ENCODE measurements at places on chromosomes 2 and 18.
A peak's percentile ranks its signal among the peaks of the same experiment; 100 is the strongest.

DNA sequence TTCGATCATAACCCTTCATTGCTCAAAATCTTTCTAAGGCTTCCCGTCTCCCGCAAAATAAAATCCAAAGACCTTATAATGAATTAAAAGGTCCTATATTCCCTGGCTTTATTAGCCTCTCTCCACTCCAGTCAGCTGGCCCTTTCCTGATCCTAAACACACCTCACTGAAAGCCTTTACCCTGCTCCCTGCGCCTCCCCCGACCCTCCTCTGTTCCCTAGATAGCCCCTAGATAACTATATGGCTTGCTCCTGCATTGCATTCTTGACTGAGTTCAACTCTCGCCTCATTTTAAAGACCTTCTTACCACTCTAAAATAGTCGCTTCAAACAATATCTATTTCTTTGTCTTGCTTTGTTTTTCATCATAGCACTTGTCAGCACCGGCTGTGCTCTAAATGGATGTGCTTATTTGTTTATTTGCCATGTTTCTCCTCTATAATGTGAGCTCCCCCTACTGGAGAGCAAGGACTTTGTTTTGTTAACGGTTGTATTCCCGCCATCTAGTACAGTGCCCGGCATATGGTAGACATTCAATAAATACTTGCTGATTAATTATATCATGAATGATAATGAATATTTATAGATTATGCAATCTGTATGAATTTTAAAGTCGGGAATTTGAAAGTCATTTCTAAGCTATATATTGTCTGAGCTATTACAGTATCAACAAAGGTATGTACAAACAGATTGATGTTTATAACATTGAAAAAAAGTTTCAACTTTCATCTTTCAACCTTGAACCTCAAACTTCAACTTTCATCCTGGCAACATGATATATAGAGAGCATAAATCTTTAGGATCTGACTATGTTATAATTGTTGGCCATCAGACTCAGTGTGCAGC, 32.4 kb upstream of the VIT start:
- DNase-seq = peak; percentile 84

GRCh38 chr2:136191041-136191440, 73.1 kb upstream of the CXCR4 start:
- no peak for DNase-seq

DNA sequence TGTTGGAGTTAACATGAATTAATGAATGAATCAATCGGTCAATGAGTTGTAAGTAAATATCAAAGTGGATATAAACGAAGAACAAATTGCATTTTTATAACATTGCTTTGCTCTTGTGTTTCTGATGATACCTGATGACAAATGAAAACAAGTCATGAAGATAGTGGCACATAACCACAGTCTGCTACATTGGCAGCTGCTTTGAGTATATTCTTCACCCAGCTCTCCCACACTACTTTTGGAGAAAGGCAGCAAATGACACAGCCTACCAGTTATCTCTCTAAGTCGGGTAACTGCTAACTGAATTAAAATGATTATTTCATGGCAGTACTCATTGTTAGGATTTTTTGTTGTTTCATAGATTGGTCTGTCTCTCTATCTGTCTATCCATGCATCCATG, 76.8 kb downstream of the COL5A2 start:
- no peak for DNase-seq

GRCh38 chr2:160252278-160252887, 52.3 kb upstream of the ITGB6 start:
- peak; percentile 46 for DNase-seq

DNA sequence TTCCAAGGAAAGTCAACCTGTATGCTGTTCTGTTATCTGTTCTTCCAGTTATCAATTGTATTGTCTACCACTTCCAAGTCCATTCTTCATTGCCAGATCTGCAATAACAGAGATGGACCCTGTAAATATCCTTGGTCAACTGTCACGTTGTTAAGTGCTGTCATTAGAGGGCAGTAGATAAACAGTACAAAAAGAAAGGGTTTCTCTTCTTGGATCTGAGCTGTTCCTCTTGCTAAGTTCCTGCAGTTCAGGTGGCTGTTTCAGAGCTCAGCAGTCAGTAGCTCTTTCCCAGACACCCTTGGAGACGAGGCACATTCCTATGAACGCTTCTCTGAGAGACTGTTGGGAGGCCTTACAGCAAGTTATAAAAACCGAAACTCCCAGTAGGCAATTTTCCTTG, 957.1 kb upstream of the CHAC2 start:
- peak; percentile 20 for DNase-seq

DNA sequence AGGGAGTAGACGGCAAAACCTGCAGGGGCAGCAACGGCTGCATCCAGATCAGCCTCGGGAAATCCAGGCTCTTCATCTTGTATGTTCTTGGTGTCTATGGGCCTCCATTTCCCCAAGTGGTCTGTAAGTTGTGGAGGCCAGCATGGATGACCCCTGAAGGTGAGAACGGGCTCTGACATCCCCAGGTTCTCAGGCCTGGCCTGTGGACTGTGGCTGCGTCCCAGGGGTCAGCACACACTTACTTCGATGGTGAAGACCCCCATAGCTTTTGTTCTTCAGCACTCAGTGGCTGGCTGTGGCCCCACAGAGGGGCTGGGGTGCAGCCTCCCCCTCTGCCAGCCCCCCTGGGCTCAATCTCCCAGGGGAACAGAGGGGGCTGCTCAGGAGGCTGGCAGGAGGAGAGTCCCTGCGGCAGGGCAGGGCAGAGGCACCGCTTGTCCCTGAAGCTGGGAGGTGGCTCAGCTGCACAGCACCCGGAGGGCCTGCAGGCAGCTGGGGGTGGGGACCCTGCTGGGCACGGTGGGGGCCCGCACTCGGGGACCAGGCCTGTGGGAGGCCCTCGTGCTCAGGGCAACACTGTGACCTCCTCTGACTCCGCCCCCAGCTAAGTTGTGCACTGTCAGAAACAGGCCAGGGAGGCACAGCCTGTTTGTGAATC, 3.8 kb downstream of the SLC66A3 start:
- DNase-seq = no peak

DNA sequence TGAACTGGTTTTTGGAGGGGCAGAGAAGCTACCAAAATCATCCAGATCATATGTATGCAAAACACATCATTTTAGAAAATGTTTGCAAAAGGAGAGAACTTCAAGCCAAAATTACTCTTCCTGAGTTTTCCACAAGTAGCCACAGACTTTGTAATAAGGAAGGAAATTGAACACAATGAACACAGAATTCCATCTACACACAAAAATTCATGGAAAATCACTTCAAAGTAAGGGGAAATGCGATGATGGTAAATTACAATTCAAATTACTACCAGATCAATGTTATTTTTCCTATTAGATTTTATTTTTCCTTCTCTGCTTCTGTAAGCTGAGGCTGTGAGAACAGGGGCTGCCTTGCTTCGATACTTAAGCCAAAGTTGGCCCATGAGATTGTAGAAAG, 172.1 kb upstream of the ARL4C start:
- DNase-seq = no peak

DNA sequence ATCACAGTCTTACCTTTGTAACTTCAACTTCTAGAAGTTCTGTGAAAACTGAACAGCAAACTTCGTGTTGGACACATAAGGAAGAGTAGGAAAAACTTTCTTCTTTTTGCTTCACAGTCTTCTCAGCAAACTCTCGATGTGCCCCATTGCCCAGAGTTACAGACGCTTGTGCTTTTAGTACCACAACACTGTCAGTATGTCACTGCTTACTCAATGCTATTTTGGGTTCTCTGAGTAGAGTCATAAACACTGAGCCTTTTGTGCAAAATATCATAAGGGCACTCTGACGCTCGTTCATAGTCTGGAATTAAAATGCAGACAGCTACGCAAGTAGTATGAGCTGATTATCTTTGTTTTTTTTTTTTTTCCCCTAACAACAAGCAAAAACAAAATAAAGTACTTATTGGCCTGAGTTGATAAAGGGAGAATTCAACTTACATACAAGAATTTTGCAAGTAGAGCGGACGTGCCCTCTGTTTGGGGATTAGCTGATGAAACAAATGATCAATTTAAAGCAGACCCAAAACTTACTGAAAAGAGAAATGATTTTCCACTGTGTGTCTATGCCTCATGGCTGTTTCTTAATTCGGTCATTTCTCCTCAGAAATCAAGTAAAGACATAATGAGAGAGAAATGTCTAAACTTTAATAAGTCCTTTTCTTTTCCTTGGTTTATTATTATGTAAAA, at the start of gene CDH19:
TSS of gene CDH19 (minus strand) at position 150 of the 687 bp plus-strand sequence. CDS start 31,886 bp downstream, outside the sequence.
- DNase-seq = no peak

DNA sequence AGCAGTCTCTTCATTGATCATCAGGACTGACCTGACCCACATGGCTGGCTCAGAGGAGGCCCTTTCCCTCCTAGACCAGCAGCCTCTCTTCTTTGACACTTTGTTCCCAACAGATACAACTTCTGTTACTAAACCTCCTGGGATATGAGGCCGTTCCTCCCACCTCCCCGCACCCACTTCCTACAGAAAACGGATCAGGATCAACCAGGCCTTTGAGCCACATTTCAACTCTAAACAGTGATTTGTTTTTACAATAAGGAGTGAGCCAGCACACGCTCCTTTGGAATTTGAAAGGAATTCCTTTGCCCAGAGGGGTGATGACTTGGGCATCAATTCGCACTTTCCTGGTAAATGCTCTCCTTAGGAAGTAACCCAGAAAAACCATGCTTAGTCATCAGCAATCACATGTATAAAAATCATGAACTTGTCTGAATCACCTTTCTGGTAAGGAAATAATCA, 180.4 kb downstream of the FAM124B start:
- peak; percentile 97 for DNase-seq
